Smooth muscle cell of the brain vasculature (primary cell): ENCODE measurements at places on chromosomes 4 and X.

GRCh38 chr4:169040559-169041261, 30.7 kb upstream of the CBR4 start:
- no peak for DNase-seq

GRCh38 chr4:57318703-57319102, 208.5 kb upstream of the IGFBP7 start:
- no peak for DNase-seq

DNA sequence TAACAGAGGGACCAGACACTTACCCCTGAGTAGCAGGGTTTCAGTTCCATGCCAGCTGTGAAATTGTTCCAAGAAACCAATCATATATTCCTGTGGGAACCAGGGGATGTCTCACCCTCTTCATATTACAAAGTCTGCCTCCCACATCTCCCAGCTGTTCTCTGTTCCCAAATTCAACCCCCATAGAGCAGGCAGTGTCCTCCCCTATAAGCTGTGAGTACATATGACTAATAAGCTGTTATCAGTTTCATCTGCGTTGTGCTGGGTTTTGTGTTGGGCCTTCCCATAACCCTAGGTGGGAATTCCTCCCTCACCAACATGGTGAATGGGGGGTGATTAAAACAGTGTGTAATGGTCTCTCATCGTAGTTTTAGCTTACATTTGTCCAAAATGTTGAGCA, 41.0 kb downstream of the CEP44 start:
- no peak for DNase-seq

DNA sequence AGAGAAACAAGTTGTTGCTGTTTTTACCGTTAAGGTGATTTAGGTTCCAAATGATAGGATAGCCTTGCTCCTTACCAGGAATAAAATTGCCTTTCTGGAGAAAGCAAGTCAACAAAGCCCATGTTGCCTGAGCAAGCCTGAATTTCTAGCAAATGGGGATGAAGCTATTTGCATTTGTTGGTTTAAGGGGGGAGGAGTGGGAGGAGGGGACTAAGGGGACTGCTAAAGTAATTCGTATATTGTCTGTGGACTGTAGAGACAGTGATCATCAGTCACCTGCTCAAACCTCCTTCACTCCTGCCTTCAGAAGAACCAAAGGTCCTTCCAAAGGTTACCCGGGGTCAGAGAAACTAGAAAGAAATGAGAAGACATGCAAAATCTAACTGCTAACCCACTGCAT, 65.8 kb downstream of the SCML2 start:
- no peak for DNase-seq

DNA sequence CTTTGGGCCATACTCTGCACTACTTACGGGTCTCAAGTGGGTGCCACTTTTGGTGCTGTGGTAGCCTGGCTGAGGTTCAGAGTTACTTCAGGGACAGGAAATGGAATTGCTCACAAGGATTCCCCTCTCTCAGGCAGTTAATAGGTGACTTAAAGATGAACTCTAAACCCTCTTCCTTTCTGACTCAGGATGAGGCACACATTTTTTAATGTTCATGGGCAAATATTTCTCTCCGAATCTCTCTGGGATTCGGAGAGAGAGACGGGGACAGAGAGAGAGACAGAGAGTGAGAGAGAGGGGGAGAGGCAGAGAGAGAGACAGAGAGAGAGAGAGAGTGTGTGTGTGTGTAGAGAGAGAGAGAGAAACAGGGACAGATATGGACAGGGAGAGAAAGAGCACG, 79.8 kb downstream of the NYX start:
- DNase-seq: no peak

DNA sequence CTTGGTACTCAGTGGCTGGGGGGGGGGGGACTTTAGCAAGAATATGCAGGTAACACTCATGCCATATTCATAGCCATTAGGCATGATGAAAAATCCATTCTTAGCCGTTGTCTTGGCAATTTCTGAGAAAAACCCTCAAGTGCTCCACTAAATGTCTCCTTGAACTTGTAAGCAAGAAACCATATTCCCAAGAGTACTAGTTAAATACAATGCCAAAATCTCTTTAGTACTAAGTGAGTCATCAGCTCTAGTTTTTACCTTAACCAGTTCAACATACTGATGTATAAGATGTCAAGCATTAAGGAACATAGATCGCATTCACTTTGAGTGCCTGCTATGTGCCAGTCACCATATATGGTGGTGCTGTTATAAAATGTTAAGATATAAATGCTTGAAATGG, 27.5 kb downstream of the UBE2D3 start:
- no peak for DNase-seq
